RPMI7951 (cell line): ENCODE measurements at places on chromosomes 11 and 22. TPM values are rescaled to one million over a fixed set of nuclear protein-coding genes. Genes with fewer than 3 reads are reported as not detected.
A peak's percentile ranks its signal among the peaks of the same experiment; 100 is the strongest.

The BACE1 gene
- 27.5 and 32.3 TPM in 2 replicates for total RNA-seq

The JAM3 gene
- 49.1 and 51.9 TPM in 2 replicates for total RNA-seq

The SLC25A18 gene
- total RNA-seq, result not detected in 2 replicates

The KCNE3 gene
- 1.3 and 1.9 TPM in 2 replicates for total RNA-seq

- no peak for DNase-seq
These were observed 26.3 kb upstream of the RFPL3 start for GRCh38 chr22:32331236-32331917.

GRCh38 chr22:45163099-45163450 lies 650 bp upstream of the NUP50 start:
- peak; percentile 42 for DNase-seq

GRCh38 chr11:104254347-104254746 lies 90.4 kb upstream of the PDGFD start:
- no peak for DNase-seq

GRCh38 chr11:73916435-73916834 lies 34.4 kb upstream of the DNAJB13 start:
- no peak for DNase-seq

- DNase-seq, result no peak
These were observed 497 bp upstream of the SSRP1 start for GRCh38 chr11:57336111-57336666.

DNA sequence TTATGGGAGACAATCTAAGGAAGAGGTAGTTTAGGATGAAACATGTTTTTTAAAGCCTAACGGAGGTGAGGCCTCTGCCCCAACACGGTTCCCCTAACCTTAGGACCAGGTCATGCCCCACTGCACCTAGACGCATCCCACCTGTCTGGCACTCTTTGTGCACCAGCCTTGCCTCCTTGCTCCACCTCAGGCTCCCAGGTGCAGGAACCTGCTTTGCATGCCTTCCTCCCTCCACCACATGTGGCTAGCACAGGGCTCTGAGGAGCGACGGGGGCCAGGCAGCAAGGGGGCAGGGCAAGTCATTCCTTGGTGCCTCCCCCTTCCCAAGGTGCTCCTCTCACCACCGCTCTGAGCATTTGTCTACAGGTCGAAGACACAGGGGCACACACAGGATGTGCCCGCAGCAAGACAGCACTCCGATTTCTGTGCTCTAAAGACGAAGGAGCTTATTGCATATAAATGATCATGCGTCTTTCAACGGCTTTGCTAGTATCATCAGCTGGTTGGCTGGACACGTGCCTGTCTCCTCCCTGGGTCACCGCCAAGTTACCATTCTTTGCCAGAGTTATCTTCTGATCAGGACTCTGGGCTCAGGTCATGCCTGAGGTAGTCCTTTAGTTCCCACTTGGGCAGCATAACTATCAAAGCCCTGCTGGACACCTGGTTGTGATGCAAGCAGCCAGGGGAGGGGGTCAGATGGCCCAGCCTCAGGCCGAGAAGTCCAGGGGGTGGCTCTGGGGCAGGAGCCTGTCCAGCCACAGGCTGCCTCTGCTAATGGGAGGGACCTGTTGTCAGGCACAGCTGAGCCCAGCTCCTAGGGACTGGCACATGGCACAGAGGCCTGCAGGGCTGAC lies 172.0 kb upstream of the NTM start:
- no peak for DNase-seq

DNA sequence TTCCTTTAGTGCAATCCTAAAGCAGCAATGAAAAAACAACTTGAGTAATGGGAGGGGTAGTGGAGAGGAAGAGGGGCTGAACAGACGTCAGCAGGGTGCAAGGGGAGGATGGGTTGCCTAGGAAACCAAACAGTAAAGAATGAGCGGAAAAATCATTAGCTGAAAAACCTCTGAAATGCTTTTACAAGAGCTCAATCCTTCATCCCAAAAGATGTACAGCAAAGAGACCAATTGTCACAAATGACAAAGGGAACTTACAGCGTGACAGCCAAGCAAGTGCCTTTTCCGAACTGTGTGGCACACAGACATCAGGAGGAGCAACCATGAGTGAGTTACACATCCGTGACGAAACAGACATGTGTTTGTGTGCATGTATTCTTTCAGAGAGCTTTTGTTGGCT lies 104.6 kb downstream of the SIK3 start:
- DNase-seq, result no peak

GRCh38 chr22:38638728-38639127 lies 17.5 kb downstream of the FAM227A start:
- DNase-seq, result peak; percentile 11

GRCh38 chr11:120578596-120579154 lies 67.1 kb downstream of the GRIK4 start:
- no peak for DNase-seq

- no peak for DNase-seq
These were observed 106.9 kb downstream of the KIAA1671 start for GRCh38 chr22:25059438-25059837.

DNA sequence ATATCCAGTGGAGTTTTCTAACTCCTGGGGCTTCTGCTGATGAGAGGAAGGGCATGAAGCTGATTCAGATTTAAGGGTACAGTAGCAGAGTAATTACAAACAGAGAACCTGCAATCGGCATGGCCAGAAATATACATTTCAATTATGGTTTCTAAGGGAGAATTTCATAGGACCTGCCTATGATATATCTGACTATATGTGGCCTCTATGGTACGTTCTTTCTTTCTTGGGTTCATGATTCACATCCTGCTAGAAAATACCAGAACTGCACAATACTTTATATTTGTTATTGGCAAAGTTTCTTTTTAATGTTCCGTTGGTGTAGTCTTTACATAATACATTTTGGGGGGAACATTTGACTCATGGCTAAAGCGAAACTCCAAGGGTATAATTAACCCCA lies 63.1 kb upstream of the TTC12 start:
- no peak for DNase-seq

GRCh38 chr22:26851125-26851524 lies 193.7 kb downstream of the MIAT start:
- no peak for DNase-seq

DNA sequence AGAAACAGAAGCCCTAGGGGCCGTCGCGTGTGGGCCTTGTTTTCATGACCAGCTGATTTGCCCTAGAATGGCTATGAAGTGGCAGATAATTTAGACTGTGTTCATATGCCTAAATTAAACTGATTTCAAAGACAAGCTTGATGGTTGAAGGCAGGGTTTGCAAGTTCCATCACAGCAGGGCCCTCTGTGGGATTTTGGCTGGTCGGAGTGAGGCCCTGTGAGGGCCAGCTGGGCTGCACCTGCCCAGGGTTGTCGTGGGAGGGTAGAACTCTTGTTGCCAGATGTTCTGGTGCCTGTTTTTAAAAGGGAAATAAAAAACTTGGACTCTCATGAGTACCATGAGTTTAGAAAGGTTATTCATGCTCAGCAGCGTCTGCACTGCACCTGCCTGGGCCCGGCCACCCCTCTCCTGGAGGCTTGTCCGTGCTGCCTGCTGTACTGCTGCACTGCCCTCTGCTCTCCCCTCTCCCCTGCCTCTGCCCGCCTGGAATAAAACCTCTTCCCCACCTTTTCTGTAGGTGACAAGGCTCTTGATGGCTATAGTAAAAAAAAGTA lies 44.1 kb downstream of the AP2A2 start:
- DNase-seq, result no peak

DNA sequence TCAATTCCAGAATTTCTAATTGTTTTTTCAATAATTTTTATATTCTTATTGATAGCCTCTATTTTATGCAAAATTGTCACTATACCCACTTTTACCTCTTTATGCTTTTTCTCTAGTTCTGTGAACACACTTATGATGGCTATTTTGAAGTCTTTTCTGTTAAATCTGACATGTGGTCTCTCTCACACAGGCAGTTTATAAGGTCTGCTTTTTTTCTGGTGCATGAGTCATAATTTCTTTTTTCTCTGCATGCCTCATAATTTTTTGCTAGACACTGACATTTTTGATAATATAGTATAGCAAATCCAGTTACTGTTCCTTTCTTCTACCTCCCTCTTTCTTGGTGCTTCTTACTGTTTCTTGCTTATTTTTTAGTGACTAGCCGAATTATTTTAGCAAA lies 36.0 kb downstream of the ZBTB44 start:
- DNase-seq, result no peak

- no peak for DNase-seq
These were observed 26.8 kb downstream of the CADM1 start for GRCh38 chr11:115477410-115477809.
